Testis (tissue), 5 donors: ENCODE measurements at places on chromosomes 11 and 22.

DNA sequence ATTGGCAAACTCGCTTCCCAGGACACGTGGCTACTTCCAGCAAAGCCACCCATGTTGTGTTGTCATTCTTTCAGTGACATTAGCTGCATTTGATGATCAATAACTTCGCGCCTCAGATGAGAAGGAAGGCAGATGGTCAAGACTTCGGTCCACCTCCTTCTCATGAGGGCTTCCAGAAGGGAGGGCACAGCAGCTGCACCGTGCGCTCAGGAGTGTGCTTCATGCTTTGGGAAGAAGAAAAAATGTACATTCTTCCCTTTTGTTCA, 25.3 kb downstream of the IGLL5 start:
- no peak for DNase-seq

- DNase-seq = no peak
Measured at GRCh38 chr11:5722622-5723021, 13.6 kb upstream of the OR56B1 start.

DNA sequence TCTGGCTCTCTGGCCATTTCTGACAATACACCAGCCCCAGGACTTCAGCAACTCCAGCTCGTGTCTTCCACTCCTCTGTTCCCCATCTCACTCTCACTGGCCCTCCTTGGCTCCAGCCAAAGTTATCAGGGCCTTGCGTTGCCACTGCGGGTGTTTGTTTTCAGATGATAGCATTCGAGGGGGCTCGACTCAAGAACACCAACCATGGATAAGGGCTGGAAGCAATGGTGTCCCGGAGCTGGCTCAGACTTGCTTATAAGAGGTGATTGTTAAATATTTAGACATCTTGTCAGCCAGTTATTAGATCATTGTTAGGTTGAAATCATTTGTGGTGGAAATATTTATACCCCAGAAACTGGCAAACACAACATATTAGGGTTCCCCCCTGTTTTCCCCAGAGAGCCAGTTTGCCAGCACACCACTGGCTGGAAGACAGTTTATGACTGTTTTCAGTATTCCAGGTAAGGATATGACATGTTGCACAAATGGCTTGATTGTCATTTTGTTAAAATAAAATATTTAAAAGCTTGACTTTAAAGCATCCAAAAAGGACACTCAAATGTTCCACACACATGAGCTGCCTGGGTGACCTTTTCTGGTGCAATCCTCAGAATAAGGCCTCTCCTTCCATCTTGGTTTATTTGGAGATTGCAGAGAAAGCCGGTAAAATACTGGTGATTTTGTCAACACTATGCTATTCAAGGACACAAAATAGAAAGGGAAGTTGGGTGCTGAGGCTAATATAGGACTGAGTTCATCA, 98.3 kb downstream of the FBXO7 start:
- no peak for DNase-seq

GRCh38 chr11:45151362-45151982, 5.0 kb downstream of the PRDM11 start:
- DNase-seq = peak; percentile 2

- peak; percentile 48 for DNase-seq
Measured at GRCh38 chr11:62444236-62444833, 25.5 kb downstream of the SCGB1A1 start.

GRCh38 chr11:69665669-69666068, 9.5 kb downstream of the LTO1 start:
- DNase-seq = no peak

- no peak for DNase-seq
Measured at GRCh38 chr11:30775233-30775522, 189.0 kb upstream of the MPPED2 start.

DNA sequence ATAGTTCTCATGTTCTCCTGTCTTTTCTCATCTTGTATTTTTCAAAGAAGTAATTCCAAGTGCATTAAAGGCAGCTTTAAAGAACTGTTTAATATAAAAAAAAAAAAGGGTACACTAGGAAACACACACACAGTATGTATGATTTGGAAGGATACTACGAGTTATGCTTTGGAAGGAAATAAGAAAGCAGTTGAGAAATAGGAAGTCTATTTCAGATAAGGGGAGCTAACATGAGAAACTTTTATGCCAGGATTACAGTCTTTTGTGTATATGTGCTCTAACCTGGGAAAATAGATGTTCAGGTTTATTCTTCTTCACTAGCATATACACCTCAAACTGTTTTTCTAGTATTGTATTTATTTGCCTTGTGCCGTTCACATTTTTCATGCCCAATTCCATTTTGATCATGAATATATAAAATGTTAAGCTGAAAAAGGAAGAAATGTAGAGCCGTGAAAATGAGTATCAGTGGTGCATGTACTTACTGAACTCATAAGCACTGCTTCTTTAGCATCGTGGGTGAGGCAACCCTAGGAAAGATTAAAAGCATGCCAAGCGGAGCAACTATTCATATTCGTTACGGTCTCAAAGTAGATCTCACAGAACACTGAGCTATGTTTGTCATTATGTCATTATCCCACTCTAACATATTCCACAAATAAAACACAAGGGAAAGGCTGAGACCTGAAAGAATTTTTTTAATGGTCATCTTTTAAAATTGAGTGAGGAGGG, 59.6 kb downstream of the GUCY1A2 start:
- DNase-seq = no peak

GRCh38 chr11:67345920-67346819, 7.2 kb downstream of the POLD4 start:
- no peak for DNase-seq

DNA sequence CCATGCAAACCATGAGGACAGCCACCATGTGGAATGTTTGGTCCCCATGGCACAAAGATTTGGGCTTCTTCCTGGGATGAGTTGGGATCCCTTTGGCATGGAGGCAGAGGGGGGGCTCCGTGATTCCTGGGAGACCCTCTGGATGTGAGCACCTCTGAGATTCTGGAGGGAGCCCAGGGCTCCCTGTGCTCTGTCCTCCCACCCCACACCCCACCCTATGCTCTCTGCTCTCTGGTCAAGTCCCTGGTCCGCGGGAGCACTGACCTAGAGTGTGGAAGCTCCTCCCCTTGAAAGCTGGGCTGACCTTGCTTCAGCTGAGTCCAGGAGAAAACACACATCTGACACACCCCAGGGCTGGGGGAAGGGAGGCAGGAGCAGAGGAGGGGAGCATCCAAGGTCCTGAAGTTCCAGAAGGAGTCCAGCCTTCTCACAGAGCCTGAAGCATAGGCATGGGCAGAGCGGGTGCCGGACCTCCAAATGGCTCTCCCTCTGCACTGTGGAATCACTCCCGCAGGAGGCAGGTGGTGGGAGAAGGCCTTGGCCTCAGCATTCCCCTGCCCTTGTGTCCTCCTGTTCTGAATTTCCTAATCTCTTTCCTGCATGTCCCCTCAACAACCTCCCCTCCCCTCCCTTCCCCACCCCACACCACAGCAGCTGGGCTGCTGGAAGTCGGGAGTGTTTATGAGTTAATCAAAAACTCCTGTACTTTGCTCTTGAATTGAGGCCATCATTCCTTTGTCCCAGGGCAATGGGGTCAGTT, 25.7 kb upstream of the OAF start:
- DNase-seq = peak; percentile 82

- no peak for DNase-seq
Measured at GRCh38 chr11:86435711-86436110, 61.0 kb downstream of the CCDC81 start.

DNA sequence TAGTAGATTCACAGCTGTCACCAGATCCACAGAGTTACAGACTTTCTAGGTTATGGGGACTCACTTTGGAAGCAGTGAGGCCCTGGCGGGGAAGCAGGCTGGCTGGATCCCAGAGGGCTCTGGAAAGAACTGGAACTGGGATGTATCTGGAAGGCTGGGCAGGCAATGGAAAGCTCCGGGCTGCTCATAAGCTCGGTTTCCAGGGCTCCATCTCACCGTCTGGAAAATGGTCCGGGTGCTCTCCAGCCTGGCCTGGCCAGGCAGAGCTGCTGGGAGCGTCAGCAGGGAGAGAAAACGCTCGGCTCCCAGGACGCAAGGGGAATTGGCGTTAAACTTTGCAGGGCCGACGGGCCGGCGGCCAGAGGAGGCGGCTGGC, 335 bp upstream of the SEZ6L start:
- DNase-seq = peak; percentile 13

DNA sequence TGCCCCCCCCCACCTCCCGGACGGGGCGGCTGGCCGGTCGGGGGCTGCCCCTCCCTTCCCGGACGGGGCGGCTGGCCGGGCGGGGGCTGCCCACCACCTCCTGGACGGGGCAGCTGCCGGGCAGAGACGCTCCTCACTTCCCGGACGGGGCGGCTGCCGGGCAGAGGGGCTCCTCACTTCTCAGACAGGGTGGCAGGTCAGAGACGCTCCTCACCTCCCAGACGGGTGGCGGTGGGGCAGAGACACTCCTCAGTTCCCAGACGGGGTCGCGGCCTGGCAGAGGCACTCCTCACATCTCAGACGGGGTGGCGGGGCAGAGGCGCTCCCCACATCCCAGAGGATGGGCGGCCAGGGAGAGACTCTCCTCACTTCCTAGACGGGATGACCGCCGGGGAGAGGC, 24.0 kb downstream of the RNF185 start:
- DNase-seq = no peak

DNA sequence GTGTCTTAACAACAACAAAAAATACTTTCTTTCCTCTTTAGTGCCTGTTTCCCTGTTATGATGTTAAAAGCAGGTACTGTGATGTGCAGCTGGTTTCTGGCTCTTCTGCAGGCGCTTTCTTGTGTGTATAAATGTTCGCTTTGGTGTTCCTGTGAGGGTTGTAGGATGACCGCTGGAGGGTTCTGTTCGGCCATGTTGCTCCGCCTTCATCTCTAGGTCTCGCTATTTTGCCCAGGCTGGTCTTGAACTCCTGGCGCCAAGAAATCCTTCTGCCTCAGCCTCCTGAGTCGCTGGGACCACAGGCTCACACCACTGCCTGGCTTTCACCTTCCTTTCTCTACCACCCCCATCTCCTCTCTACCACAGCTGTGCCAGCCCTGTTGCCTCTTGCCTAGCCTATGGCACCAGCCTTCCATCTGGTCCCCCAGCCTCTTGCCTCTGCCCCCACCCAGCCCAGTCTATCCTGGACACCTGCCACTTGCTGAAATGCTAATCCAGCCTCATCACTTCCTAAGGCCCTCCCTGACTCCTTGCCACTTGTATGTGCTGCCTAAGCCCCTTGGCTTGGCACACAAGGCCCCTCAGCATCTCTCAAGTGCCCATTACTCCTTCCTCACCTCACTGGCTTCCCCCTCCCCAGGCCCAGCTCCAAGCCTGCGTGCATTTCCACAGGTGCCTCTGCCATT, 5.5 kb downstream of the LRRC74B start:
- DNase-seq = no peak

GRCh38 chr22:30228509-30229359, 17.8 kb downstream of the LIF start:
- DNase-seq = no peak

GRCh38 chr11:80315200-80315599, 874.4 kb upstream of the TENM4 start:
- DNase-seq = no peak

DNA sequence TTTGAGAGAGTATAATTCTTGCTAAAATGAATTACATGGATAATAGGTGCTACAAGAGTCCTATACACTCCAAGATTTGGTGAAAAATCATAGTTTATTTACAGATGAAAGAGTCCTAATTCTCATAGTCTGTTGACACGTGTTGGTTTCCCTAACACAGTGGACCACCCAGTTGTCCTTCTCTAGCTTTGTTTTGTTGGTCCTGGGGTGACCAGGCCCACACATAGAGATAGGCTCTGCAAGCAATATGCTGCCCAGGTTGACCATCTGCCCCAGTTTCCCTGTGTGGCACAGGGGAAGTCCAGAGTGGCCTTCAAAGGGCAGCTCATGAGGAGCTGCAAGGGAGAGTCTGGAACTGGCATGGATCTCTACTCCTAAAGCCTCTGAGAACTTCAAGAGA, 184.9 kb downstream of the MAML2 start:
- no peak for DNase-seq

- no peak for DNase-seq
Measured at GRCh38 chr11:47028195-47029093, 91.9 kb downstream of the CSTPP1 start.

DNA sequence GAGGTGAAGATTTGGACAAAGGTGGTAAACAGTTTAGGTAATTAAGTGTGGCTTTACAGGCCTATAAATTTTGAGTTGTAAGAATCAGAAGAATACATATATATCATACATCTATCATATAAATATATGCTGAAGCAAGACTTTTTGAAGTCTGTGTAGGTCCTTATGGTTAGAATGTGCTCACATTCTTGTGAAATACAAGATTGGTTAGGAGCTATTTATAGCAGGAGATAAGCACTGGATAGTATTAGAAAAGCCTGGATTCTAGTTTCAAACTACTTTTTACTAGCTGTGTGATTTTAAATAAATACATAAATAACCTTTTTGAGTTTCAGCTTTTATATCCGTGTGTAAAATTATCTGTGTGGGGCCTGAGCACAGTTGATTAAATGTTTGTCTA, 42.3 kb downstream of the ANKRD42 start:
- no peak for DNase-seq

- no peak for DNase-seq
Measured at GRCh38 chr11:115618428-115618827, 114.2 kb upstream of the CADM1 start.

- DNase-seq = no peak
Measured at GRCh38 chr11:58941838-58942237, 2.5 kb downstream of the GLYATL1 start.

DNA sequence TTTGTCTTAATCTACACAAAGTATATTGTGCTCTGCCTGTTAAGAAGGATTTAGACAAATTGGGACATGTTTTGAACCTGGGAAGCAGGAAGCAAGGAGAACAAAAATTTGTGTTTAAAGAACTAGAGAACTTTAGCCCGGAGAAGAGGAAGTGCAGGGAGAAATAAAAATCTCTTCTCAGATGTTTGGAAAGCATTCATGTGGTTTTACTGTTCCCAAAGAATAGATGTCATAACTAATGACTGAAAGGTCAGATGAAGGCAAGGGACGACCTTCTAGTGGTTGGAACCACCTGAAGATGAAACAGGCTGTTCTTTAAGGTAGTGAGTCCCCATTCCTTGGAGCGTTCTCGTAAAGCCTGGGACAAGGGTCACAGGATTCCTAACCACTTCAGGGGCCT, 38.3 kb downstream of the IRAG1 start:
- no peak for DNase-seq

- no peak for DNase-seq
Measured at GRCh38 chr11:32830413-32830738, 649 bp downstream of the PRRG4 start.

DNA sequence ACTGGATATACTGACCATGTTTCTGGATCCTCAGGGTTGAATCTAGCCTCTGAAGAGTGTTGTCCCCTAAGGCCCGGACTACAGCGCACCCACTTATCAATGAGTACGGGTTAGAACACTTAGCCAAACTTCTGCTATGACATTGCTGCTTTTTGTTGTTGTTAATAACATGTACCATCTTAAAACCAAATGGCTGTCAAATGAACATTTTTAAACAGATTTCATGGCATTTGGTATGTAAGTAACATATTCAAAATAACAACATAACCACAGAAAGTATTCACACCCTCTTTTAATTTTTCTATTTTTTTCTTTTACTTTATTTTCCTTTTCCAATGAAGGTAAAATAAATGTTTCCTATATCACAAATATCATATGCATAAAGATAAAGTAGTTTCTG, 1292.5 kb upstream of the TENM4 start:
- no peak for DNase-seq
